Fibroblast of lung (primary cell): ENCODE measurements at places on chromosomes 6 and 20.

- DNase-seq, result no peak
These were observed 522.5 kb downstream of the EPM2A start for GRCh38 chr6:145212813-145213212.

GRCh38 chr6:143609501-143609900 is 68.3 kb upstream of the PHACTR2 start:
- peak; percentile 13 for DNase-seq

DNA sequence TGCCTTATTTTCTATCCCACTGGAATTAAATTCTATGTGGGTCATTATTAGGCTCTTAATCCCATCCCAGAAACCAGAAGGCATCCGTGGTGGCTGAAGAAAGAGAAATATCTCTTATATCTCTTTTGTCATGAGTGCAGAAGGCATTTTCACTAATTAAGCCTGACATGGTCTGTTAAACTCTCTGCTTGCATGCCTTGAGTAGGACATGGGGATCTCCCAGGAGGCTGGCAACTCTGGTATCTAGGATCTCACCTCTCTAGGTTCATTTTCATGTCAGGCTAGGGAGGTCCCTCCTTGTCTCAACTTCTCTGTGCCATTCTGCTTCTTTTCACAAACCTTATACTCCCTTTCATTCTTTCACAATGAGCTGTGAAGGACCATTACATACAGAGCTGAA is 25.3 kb upstream of the GPR63 start:
- DNase-seq, result no peak

- DNase-seq, result peak; percentile 59
These were observed 399.7 kb upstream of the ADGRB3 start for GRCh38 chr6:68235326-68235784.

DNA sequence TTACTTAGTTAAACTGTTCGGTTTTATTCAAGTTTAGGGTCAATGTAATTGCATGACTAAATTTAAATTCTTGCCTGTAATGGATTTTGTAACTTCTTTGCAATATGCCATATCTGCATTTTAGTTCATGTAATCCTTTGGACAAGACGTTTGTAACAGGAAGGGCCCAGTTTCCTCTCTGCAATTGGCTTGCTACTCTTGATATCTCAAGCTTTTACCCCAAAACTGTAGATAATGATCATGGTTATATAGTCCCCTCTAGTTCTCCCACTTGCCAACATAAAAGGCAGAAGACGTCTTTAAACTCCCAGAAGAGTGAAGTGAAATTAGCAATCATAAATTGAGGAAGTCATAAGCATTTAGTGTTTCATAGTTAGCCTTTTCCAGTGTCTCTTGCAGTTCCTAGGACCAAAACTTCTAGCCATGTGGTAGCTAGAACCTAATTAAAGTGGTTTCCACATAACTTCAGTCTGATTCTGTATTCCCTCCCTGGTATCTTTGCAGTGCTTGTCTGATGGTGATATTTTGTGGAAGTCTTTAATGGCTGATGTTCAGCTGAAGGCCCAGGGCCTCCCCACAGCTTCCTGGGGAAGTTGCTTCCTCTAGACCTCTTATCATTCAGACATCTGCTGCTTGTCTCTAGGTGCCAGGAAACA is 117.8 kb upstream of the SUPT3H start:
- no peak for DNase-seq
